Naive thymus-derived CD4-positive, alpha-beta T cell (primary cell): ENCODE measurements at places on chromosomes 4 and X.

- no peaks in the 10 kb centered on the region for H3K4me1 ChIP-seq
- no peak overlapping the region for H3K27ac ChIP-seq
- DNase-seq, result no peak
- no peaks in the 10 kb centered on the region for H3K36me3 ChIP-seq
- H3K27me3 ChIP-seq, result no peaks in the 10 kb centered on the region
- no peak overlapping the region for H3K4me3 ChIP-seq
Measured at GRCh38 chrX:41825796-41826195, 97.6 kb downstream of the CASK start.

- H3K27me3 ChIP-seq, result no peaks in the 10 kb centered on the region
- no peaks in the 10 kb centered on the region for H3K36me3 ChIP-seq
- H3K4me3 ChIP-seq, result no peak overlapping the region
- no peak overlapping the region for H3K27ac ChIP-seq
Measured at GRCh38 chrX:69197690-69198089, 32.4 kb upstream of the PJA1 start.

DNA sequence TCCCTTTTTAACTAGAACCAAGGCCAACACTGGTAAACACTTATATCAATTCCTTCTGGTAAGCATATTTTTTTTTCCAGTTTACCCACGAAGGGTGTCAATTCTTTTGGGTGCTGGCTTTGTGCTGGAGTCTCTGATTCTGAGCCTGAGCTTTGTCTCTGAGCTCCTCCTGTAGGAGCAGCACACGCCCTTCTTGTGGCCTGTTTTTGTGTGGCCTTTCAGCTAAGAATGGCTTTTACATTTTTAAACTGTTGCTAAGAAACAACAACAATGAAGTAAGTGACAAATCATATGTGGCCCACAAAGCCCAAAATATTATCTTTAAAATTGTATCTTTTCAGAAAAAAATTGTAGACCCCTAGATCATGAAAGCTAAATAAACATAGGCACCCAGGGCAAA lies 98.0 kb upstream of the TBC1D9 start:
- H3K4me3 ChIP-seq, result no peak overlapping the region
- H3K27ac ChIP-seq, result no peak overlapping the region
- H3K27me3 ChIP-seq, result no peaks in the 10 kb centered on the region
- no peak for DNase-seq
- H3K36me3 ChIP-seq, result no peaks in the 10 kb centered on the region
- H3K4me1 ChIP-seq, result no peaks in the 10 kb centered on the region

DNA sequence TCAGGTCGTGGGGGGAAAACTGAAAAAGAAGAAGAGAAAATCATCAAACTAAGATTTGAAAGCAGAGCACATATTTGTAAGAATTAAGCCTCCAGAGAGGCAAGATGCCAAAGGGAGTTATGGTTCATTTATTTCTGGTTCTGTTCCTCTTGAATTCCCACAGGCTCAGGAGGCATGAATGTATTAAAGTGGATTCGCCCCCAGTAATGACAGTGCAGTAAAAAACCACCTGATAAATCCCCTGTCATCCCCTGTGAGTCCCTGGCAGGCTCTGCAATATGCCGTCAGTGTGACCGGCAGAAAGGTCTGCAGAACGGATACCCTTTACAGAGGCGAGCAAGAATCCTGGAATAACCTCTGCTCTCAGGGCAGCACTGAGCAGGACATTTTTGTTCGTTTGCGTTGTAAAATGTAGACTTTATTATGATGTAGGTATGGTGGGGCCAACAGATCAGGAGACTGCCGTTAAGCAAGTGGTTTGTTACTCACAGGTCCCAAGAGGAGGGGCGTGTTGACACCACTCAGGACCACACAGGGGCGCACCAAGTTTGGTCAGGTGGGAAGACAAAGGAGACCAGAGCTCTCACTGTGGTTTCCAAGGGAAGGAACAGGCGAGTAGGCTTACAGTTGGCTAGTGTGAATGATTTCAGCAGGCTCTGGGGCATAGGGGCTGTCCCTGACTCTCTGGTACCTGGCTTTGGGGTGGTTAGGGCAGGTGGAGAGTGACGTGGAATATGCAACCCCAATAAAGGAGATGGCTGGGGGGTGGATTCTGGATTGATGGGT lies 75.3 kb downstream of the DHRSX start:
- peaks cover 35% of the 10 kb centered on the region for H3K36me3 ChIP-seq
- H3K4me3 ChIP-seq, result no peak overlapping the region
- no peaks in the 10 kb centered on the region for H3K4me1 ChIP-seq

DNA sequence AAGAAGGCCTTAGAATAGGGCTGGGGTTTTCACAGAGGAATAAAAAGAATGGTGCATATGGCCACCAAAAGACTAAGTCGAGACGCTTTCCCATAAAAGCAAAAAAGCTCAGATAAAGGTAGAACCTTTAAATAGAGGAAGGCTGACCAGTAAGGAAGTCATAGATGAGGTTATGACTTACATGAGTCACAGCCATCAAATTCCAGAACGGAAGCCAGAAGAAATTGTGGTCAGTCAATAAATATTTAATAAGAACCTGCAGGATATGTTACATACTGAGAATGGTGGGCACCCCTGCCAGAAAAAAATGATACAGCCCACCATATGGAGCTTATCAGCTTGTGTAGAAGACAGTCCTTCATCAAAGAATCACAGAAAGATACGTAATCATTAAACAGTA lies 120.1 kb downstream of the MANBA start:
- no peaks in the 10 kb centered on the region for H3K36me3 ChIP-seq
- H3K27me3 ChIP-seq, result no peaks in the 10 kb centered on the region
- H3K4me3 ChIP-seq, result no peak overlapping the region
- H3K27ac ChIP-seq, result no peak overlapping the region

GRCh38 chrX:15468036-15468435 lies 25.1 kb downstream of the PIR start:
- no peaks in the 10 kb centered on the region for H3K4me1 ChIP-seq
- no peak overlapping the region for H3K27ac ChIP-seq
- no peak for DNase-seq
- H3K4me3 ChIP-seq, result no peak overlapping the region
- no peaks in the 10 kb centered on the region for H3K27me3 ChIP-seq

GRCh38 chrX:109535578-109535977 lies 1.1 kb upstream of the NXT2 start:
- no peaks in the 10 kb centered on the region for H3K4me1 ChIP-seq
- no peak for DNase-seq
- H3K27me3 ChIP-seq, result no peaks in the 10 kb centered on the region

DNA sequence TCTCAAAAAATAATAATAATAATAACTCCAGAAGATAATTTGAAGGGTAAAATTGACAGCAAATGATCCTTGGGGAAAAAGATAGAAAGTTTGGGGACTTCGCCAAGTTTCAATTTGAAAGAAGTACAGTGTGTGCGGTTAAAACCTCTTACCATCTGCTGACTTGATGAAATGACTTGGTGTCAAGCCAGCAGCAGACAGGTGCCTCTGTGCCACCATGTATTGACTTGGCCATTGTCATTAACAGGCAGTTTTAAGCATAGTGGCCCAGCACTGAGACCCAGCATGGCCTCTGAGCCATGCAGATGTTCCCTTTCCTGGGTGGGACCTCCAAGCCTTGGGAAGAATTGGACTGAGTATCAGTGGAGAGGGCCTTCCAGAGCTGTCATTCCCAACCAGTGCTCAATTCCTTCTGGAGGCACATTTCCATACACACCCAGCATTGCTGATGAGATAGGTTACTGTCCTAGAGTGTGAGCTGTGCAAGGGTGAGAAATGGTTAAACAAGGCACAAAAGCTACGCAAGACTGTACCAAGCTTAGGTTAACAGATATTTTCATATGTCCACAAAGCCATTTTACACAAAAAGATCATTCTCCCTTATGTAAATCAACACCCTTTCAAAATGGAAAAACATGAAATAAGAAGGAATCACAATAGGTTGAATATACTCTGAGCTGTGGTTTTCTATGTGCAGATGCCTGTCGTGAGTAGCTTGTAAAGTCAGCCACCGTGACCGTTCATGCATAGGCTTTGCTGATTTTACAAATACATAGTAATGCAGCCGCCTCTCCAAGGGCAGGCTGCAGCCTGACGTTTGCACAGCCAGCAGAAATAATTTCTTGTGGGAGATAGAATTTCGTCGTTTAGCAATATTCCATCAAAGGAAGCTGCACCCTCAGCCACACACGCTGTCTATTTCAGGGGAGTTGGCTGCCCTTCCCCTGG lies 59.4 kb upstream of the FBXW7 start:
- DNase-seq, result no peak
- H3K4me3 ChIP-seq, result no peak overlapping the region
- no peaks in the 10 kb centered on the region for H3K4me1 ChIP-seq
- H3K27ac ChIP-seq, result no peak overlapping the region
- no peaks in the 10 kb centered on the region for H3K27me3 ChIP-seq

- no peaks in the 10 kb centered on the region for H3K27me3 ChIP-seq
- H3K36me3 ChIP-seq, result no peaks in the 10 kb centered on the region
- H3K27ac ChIP-seq, result no peak overlapping the region
- no peak overlapping the region for H3K4me3 ChIP-seq
Measured at GRCh38 chr4:73383452-73383851, 20.6 kb upstream of the ALB start.

DNA sequence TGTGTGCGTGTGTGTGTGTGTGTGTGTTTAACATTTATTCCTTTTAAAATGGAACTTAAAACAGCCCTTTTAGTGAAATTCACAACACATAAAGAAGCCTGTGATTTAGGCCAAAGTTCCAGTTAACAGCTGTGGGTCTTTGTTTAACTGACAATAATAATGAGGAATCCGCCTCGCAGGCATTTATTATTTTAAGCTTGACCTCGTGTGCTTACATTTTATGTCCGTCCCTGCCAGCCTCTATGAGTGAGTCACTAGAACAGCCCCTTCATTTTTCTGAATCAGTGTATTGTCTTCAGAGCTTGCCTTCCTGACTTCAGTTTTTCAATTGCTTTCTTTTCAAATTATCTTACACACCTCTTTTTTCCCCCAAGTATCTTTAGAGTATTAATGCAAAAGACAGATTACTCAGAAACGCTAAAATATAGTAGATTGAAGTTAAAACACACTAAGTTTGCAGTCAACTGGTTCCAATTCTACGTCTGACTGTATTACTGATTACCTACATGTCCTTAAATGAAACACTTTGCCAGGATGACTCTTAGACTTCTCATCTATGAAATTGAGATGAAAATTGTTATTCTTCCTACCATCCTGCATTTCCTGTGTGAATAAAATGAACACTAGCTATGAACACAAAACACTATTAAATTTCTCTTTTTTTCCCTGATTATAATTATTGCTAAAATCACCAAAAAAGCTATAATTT lies 319.6 kb upstream of the HS3ST1 start:
- H3K27me3 ChIP-seq, result no peaks in the 10 kb centered on the region
- no peaks in the 10 kb centered on the region for H3K36me3 ChIP-seq
- no peak overlapping the region for H3K4me3 ChIP-seq
- no peaks in the 10 kb centered on the region for H3K4me1 ChIP-seq
- DNase-seq, result no peak

- H3K4me1 ChIP-seq, result no peaks in the 10 kb centered on the region
- H3K36me3 ChIP-seq, result no peaks in the 10 kb centered on the region
- no peak for DNase-seq
- H3K27ac ChIP-seq, result no peak overlapping the region
- H3K4me3 ChIP-seq, result no peak overlapping the region
Measured at GRCh38 chr4:127788517-127788916, 6.4 kb downstream of the HSPA4L start.
